AG20443 (cell line): ENCODE measurements at places on chromosomes 13 and 19.

DNA sequence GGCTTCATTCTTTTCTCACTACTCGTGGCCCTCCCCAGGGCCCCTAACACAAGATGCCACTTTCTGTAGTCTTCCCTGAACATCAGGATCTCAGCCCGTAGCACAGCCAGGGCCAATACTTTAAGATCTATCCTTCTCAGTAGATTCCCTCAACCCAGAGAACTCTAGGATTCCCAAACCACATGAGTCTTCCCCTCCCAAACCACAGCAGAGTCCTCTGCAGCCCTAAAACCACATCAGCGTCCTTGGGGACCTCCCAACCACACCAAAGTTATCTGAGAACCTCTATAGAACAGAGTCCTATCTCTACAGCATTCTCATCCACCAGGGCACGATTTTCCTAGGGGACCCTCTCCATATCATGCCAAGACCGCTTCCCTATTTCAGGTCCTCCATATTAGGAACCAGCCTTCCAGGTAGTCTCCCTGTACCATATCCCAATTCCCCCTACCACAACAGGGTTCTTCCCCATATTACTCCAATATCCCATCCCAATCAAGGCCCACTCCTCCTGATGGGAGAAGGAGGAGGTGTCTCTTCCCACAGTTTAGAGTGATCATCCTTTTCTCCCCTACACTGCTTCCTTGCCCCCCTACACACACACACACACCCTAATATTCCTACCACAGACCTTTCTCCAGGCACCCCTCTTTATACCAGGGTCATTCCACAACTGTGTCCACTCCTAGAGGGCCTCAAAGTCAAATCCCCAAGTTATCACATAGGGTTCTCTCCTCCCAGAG lies 1.4 kb downstream of the DYRK1B start:
- no peak for DNase-seq

- DNase-seq, result no peak
Observed at GRCh38 chr19:47074621-47075020, 26.2 kb upstream of the TMEM160 start.

GRCh38 chr13:46726347-46726746 lies 70.6 kb downstream of the ESD start:
- DNase-seq, result no peak

DNA sequence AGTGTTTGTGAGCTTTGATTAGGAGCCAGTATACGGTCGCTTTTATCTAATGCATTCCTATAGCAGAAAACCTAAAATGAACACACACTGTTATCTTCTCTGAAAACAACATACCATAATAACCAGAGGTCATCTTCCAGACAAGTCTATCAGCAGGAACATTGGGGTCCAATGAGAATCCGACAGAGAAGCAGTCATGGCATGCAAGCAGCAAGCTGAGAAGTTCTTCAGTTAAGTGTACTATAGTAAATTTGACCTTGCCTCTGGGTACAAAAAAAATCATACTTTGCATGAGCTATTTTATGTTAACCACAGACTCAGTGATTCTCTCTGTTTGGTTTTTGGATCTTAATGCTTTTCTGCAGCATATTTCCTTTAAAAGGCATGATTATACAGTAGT lies 1505.1 kb downstream of the PCDH9 start:
- no peak for DNase-seq

DNA sequence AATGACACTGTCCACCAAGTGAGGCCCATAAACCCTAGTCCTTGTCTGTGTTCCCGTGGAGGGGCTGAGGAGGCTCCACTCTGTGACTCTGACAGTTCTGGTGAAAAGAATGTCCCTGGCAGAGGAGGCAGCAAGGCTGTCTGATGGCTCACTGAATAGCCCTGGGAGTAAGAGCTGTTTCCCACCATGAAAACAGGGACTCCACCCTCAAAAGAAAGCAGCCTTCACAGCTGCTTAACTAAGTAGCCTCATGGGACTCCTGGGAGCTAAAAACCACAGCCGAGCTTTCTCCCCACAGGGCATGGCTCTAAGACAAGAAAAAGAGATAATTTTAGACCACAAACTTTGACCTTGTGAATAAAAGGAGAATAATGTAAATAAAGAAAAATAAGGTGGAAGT lies 135.1 kb upstream of the FRY start:
- peak; percentile 84 for DNase-seq

DNA sequence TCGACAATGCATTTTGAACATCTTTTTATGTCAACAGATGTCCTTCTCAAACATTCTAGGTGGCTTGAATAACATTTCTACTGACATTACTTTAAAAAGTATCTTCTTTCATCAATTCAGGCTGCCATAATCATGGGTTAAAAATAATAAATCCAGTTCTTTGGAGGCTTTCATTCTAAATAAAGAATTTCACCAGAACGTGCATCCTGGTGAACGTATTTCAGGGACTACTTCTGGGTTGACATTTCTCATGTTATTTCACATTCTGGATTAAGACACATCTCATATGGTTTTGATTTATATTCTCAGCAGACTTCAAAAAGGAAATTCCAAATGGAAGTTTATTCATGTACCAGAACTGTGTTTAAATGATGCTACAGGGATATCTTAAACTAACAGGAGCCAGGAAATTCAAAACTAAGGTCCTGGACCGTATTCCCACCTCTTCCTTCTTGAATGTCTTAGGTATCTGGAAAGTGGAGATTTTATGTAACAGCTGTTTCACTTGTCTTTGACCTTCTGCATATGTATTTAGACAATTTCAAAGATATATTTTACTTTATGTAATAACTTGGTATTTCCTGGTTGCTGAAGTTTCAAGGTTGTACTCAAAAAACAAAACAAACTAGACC lies 107.2 kb downstream of the STARD13 start:
- no peak for DNase-seq

DNA sequence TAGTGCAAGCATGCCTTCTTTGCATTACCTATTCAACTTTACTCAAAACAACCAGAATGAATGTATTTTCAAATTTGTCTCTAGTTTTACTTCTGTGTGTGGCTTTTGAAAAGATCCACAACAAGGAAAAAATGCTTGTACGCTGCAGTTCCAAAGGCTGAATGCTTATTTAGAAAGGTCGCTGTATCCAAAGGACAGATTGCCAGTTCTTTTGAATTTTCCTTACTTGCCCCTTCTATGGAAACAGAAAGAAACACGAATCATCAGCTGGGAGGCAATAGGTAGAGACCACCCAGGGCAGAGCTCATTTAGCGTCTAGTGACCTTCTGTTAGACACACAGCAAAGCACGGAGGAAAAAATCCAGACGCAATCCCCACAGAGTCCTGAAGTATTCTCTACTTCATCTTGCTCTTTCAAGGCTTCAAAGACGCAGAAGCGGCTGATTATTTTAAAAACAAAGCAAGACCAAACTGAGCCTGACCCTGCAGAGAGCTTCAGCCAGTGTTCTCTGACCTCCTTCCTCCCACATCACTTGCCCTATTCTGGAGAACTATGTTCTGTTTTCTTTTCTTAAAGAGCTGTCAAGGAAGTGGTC lies 674.6 kb upstream of the SGCG start:
- no peak for DNase-seq

DNA sequence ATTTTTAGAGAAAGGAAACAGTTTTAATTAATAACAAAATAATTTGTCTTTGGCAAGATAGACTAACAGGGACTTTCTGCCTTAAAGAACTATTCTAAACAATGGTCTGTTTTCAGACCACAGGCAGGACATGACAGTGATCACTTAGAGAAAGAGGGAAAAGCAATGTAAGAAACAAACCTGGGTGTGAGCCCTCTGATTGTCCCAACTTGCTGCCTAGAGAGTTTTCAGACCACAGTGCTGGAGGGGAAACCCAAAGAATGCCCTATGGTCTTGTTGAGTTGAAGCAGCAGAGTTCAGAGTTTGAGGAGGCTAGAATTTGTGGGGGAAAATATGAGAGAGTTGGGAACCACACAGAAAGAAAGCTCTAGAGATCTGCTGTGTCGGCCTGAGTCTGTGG lies 38.1 kb downstream of the DGKH start:
- no peak for DNase-seq

DNA sequence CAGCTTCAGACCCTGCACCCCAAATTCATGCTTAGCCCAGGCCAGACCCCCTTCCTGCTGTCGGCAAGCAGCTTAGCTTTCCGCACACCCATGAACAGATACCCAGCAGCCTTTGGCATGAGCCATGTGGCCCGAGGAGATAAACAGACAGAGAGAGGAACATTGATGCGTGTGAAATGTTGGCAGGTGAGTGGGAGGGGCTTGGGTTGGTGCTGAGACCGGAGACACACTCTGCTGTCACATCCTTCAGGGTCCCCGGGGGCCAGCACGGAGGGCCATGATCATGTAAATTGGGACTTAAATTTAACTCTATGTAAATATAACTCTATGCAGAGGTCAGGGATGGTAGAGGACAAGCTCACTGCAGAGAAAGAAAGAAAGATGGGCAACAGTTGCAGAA lies 1.5 kb downstream of the CD22 start:
- DNase-seq, result no peak

- no peak for DNase-seq
Observed at GRCh38 chr19:38702278-38702677, 42.0 kb downstream of the CAPN12 start.

DNA sequence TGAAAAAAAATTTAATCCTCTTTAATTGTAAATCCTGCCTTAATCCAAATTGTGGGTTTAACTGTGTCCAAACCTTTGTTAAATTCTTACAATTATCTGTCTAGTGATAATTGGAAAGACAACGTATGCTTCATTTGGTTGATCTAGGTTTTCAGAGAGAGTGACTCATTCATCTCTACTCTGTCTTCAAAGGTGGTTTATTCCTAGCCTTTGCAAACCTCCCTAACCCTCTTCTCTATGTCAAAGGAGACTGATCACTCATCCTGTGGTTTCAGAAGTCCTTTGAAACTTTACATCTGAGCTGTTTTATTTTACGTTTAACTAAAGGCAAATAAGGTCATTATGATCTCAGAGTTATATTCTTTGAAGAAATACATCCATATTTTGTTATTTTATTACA lies 8.8 kb upstream of the OXGR1 start:
- no peak for DNase-seq

DNA sequence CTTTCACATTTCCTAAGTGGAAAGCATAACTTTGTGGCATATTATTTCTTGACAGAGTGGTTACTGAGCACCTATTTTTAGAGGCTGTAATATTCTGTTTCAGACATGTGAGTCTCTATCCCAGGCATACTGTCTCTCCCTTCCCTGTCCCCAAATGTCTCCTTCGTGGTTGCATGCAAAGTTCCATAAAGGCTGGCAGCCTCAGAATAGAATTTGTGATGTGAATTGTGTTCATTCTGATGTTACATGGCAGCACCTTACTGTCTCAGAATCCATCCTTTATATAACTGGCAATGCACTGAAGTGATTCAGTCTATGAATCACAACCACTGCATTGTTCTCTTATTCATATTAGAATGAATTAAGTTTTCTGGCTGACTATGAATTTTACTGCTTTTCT lies 89.0 kb upstream of the SLC7A1 start:
- peak; percentile 49 for DNase-seq

- no peak for DNase-seq
Observed at GRCh38 chr13:96460609-96461008, 370.7 kb downstream of the HS6ST3 start.

DNA sequence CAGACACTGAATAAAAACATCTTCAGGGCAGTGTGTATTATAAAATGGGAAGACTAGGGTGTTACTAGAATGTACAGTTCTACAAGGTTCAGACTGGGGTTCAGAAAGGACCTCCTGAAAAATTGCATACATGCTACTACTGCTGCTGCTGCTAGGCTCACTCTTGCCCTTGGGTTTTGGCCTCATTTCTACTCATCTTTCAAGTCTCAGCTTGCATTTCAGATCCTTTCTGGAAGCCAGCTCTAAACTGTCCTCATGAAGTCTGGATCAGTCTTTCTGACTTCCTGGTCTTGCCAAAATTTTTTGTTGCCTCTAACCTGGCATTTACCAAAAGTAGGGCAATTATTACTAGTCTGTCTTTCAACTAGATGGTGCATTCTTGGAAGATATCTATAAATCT lies 393.3 kb downstream of the DIAPH3 start:
- DNase-seq, result no peak

DNA sequence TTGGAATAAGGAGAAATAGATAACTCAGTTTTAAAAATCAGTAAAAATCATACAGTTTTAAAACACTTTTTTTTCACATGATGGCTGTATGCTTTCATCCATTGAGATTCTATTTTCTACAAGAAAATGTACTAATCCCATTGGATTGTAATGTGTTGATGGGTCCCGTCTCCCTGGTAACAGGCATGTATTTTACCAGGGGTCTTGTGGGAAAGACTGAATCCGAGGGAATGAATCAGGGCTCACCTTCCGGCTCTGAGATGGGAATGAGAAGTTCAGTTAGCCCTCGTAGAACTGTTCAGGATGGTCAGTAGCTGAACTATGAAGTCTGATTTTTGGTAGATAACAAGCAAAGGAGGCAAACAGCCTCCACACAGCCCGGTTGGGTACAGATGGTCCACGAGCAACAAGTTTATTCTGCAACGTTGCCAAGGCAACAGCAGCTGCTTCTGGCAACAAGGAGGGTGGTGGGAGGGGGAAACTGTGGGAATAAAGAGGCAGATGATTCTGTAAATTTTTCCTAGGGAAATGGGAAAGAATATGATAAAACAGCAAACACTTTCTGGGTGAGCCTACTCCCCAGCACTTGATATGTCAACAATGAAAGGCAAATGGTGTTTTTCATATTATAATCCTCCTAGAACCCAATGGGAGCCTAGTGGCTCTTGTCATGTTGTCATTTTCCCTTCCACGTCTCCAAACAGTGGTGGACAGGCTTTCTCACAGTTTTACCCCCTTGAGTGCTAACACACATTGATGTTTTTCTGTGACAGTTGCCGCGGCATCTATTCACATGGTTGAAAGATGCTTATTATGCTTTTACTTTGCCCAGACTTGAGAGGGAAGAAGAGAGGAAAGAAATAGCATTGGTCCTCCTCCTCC lies 12.4 kb upstream of the SIAH3 start:
- no peak for DNase-seq

DNA sequence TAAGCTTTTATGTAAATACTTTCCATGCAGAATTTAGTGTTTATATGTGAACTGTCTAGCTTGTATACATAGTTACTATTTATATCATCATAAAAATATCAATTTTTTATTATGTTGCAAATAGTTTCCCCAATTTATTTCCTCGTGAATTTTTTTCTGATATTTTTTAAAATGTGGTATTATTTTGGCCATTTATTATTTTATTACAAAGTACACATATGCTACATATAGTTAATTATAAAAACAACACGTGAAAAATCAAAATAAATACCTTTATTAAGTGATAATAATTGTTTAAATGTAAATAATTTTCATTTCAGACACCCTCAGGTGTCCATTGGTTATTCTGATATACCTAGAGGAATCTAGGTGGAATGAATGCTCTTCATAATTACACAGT lies 1394.9 kb upstream of the PRR20A start:
- no peak for DNase-seq
